ENCODE measurements at places on chromosomes 5 and 9.

DNA sequence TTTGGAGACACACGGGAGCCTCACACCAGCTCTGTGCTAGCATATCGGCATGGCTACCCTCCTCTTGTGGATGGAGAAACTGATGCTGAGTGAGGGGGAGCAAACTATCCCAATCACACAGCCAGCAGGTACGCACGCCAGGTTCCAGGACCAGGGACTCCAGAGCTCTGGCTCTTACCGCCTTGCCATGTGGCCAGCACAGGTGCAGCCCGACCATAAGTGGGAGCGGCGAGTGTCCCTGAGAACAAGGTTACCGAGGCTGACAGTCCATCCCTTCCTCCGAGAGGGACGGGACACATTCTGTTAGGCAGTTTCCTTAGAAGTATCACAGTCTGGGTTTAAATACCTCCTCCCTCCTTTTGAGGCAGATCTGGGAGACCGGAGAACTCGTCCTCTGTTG is 86.0 kb downstream of the PAX5 start:
- DNase-seq: no peak

GRCh38 chr5:1508659-1509290 is 15.0 kb downstream of the LPCAT1 start:
- no peak for DNase-seq

DNA sequence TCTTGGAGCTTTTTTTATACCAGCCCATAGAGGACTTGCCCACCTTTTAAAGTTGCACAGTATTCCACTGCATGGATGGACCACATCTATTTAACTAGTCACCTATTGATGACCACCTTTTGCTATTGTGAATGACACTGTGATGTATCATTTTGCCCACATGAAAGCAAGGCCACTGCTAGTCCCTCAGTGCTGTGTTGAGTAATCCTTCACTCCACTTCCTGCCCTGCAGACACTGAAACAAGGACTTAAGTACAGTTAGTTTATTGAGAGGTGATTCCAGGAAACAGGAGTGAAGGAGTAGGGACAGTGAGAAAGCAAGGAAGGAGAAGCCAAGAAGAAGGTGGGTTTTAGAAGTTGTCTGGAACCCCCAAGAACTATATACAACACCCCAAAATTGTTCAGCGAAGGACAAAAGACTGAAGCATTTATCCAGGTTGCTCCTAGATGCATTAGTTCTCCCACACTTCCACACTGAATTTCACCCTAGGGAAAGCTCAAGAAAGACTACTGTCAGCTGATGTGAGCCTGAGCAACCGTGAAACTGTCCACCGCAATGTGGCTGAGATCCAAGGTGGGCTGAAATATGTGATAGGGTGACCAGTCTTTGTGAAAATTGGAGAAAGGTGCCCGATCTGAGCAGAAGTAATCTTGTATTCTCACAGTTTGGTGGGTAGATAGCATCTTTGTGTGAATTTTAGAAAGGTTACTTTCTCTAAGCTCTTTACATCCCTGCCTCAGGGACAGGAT is 45.2 kb upstream of the ANKRD31 start:
- no peak for DNase-seq

- DNase-seq: no peak
Measured at GRCh38 chr9:137490532-137491186, 31.5 kb upstream of the NSMF start.

- no peak for DNase-seq
Measured at GRCh38 chr9:88011005-88011766, 36.9 kb upstream of the CDK20 start.

DNA sequence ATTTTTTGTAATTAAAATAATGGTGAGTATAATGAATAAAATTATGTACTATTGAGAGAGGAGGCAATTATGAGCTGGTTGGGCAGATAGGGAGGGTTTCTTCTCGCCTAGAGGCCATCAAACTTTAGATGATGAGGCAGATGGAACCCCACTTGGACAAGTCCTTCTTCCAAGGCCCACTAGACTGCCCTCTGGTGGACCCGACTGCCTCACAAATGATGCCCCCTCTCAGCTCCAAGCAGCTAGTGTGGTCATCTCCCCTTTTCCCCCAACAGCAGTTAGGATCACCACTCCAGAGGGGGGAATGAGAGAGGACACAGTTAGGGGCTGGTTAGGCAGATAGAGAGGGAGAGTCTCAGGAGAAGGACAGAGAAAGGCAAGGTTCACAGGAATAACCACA is 348.0 kb upstream of the CDH18 start:
- DNase-seq: no peak

GRCh38 chr5:88404405-88404804 is 135.8 kb upstream of the TMEM161B start:
- no peak for DNase-seq

DNA sequence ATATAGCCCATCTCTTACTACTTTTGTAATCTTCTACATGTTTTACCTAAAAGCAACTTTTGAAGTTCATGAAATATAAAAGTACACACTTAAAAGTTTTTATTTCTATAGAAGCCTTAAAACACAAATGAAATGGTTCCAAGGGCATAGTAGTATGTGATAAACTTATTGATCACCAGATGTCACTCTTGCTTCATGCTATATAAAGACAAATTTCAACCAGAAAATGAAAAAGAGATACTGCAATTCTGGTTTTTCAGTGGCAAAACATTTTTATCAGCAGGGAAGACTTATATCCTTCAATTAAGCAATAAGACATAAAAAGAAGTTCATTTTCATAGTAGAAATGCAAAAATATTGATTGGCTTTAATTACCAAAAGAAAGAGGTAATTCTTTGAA is 69.4 kb upstream of the FBXL17 start:
- no peak for DNase-seq

- DNase-seq: no peak
Measured at GRCh38 chr5:143791848-143792731, 19.9 kb upstream of the HMHB1 start.

- DNase-seq: no peak
Measured at GRCh38 chr5:64836190-64836755, 67.5 kb downstream of the CWC27 start.

- DNase-seq: peak; percentile 55
Measured at GRCh38 chr9:123338710-123339665, 17.0 kb upstream of the CRB2 start.

DNA sequence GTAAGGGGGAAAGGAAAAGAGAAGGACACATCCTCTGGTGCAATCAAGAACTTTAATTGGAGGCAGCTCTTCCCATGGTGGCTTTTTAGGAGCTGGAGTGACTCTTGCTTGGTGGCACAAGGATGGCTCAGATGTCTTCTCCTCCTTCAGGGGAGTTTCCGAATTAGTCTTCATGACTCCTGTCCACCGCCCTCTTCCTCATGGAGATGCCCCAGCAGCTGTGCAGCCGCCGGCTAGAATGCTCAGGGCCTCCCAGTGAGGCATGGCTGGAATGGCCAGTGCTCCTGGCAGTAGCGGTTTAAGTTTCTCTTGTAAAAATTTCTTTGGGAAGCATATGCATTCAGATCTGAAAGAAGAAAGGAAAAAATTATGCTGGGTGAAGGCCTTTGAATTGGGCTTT is 8.8 kb upstream of the TEX53 start:
- no peak for DNase-seq

DNA sequence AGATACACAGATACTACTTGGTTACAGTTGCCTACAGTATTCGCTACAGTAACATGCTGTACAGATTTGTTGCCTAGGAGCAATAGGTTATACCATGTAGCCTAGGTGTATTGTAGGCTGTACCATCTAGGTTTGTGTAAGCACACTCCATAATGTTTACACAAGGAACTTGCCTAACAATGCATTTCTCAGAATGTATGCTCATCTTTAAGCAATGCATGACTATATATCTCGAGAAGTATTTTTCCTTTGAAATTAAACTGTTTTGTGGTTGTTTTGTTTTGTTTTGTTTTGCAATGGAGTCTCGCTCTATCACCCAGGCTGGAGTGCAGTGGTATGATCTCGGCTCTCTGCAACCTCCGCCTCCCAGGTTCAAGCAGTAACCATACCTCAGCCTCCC is 25.3 kb downstream of the LRRC70 start:
- DNase-seq: no peak

- DNase-seq: no peak
Measured at GRCh38 chr9:118318770-118319431, 614.7 kb downstream of the TLR4 start.

- DNase-seq: no peak
Measured at GRCh38 chr9:109447329-109448076, 50.6 kb downstream of the PTPN3 start.

DNA sequence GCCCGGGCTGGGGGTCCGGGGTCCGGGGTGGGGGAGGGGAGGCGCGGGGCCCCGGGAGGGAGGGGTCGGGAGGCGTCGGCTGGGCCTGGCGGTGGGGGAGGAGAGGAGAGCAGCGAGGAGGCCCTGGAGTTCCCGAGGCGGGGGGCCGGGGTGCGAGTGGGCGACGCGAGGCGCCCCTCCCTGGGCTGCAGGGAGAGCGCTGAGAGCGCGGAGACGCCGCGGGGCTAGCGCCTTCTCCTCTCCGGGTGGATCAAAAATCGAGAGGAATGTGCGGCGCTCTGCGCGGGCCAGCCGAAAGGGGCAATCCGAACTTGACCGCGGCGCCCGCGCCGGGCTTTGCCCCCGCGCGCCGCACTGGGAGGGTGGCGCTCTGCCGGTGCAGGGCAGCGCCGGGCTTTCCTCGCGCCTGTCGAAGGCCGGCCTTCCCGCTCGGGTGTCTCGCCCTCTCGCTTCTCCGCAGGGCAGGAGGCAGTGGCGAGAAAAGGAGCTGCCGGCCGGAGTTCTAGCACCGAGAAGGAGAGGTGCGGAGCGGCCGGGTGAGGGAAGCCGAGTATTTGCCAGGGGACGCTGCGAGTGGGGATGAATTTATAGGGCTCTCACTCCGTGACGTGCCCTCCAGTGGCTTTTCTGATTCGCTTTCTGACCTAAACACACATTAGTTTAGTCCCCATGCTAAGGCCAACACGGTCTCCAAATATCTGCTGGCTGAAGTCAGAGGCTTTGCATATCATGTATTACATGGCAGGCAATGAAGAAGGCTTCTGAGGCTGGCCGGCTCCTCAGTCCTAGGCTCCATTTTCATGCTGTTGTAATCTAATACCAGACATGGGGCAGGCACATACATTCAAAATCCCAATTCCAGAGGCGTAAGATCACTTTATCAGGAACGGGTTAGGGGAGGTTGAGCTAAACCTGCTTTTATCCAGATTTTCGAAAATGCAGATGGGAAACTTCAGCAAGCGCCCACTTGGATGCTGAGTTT is 503 bp upstream of the GDNF start:
- DNase-seq: no peak

GRCh38 chr9:36843964-36844363 is 190.1 kb downstream of the PAX5 start:
- no peak for DNase-seq

GRCh38 chr5:69078921-69079540 is 14.8 kb upstream of the SLC30A5 start:
- no peak for DNase-seq

GRCh38 chr9:73038089-73038509 is 85.2 kb upstream of the ALDH1A1 start:
- DNase-seq: no peak

DNA sequence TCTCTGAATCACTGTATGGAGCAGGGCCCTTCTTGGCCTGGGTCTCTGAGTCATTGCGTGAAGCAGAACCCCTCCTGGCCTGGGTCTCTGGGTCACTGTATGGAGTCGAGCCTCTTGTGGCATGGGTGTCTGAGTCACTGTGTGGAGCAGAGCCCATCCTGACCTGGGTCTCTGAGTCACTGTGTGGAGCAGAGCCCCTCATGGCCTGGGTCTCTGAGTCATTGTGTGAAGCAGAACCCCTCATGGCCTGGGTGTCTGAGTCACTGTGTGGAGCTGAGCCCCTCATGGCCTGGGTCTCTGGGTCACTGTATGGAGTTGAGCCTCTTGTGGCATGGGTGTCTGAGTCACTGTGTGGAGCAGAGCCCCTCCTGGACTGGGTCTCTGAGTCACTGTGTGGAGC is 94.0 kb upstream of the RAPGEF1 start:
- peak; percentile 6 for DNase-seq

- no peak for DNase-seq
Measured at GRCh38 chr9:13644675-13645074, 365.2 kb upstream of the MPDZ start.

GRCh38 chr9:68961587-68961986 is 52.3 kb downstream of the PRKACG start:
- no peak for DNase-seq

DNA sequence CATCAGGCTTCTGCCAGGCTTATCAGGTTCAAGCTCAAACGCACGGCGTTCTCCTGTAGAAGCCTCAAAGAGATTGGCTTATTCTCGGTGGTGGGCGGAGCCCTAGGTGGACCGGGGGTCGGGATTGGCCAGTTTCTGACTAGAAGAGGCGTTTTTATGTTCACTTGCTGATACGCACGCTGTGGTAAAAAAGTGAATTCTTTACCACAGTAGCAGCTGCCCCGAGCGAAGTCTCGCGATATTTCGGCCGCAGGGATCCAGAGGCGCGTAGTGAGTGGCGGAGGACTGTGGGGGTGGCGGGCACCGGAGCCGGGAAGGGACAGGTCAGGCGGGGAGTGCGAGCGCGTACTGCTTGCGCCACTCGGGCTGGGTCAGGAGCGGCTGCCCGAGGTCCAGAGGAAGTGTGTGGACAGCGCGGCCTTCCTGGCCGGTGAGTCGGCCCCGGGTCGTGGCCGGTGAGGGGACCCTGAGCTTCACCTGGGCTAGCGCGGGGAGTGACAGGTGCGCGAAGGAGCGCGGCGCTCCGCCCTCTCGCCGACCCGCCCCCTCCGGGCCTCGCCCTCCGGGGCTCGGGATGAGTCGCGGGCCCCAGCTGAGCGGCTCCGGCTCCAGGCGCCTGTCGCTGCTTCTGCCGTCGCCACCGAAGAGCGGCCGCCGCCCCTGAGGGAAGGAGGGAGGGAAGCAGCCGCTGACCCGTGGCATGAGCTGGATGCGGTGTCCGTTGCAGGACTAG is at the start of gene DMXL1:
Gene DMXL1, plus strand, starts transcription at position 260 of the 733 bp plus-strand sequence. CDS start 483 bp downstream, outside the sequence.
- peak; percentile 99 for DNase-seq
